ENCODE measurements at places on chromosomes 3 and 15.

- DNase-seq = peak; percentile 7
These were observed 406.1 kb downstream of the PLCL2 start for GRCh38 chr3:17290894-17291293.

DNA sequence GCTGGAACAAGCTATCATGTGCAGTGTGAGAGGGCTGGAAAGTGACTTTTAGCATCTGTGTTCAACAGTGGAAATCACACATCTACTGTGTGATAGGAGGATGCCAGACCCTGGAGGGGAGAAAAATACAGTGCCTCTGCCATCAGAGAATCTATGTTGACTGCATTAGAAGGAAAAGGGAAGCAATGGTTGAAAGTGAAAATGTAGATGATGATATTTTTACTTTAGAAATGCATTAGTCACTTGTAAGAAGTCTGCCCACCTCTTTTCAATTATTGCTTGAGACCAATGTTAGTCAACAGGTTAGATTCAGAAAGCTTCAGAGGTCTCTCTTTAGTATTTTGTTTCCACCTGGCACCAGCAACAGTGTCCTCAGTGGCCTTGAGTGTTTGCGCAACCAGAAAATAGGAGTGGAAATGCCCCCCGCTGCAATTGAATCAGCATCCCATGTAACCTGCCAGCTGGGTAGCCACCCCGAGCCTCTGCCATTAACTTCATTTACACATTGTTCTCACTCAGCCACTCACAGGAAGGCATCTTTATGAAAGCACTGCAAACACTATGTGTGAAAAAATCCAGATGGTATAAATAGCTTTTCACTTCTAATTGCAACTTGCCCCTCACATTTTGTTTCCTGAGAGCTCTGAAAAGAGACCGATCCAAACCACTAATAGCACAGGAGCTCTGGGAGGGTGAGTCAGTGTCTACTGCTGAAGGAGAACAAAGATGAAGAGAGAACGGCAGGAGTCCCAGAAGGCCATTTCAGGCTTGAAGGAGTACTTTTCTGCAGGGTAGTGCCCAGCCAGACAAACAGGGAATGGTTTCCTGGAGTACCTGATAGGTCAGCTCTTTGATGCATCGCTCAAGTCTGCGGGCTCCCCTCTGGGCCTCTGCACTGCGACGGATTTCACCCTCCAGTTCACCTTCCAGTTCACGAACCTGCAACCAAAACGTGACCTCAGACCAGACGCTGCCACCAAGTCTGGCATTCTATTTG lies 92.1 kb downstream of the HHLA2 start:
- DNase-seq = no peak

DNA sequence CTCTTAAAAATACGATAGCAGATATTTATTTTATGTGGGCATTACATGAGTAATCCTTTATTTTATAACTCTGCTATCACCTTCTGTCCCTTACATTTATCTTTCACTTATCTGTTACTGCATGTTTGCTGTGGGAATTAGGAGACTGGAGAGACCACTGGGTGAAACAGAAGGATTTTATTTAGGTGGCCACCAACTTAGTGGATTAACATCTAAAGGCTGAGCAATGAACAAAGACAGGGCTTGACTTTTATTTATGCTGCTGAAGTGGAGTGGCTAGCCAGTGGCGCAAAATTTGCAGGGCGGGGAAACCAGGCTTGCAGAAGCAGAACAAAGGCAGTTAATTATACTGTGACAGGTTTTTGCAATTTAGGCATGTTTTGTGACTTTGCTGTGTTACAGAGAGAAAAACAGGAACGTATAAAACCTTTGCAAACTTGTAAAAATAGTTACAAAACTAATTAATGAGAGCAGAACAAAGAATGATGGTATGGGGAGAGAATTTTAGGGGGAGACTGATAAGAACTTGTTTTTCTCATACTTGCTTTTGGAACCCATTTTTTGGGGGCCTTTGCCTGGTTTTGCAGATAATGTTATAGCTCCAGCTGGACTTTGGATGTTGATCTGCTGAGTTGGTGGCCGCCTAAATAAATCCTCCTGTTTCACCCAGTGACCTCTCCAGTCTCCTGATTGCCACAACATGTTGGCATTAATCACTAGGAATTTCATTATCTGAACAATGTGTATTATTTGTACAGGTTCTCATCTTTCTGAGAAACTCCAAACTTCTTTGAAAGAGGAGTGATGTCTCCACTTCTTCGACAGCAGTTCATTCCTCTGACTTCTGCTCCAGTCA lies 18.0 kb downstream of the KLHL24 start:
- peak; percentile 11 for DNase-seq

DNA sequence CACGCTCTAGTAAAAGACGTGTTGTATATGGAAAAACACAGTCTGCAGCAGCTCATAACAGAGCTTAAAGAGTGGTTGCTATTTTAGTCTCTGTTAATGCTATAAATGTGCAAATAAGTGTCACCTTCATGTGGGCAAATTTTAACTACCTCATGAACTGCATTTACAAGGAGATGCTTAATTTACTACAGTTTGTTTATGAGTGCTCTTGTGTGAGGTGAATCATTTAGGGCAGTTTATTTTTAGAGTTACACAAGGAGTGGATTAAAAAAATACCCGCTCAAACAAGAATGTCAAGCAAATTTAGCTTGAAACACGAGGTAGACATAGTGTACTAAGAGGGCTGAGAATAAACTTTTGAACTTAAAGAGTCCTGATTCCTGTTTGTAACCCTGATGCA lies 579.0 kb downstream of the MFSD1 start:
- no peak for DNase-seq

- no peak for DNase-seq
These were observed 275.6 kb downstream of the XXYLT1 start for GRCh38 chr3:194995334-194995733.

DNA sequence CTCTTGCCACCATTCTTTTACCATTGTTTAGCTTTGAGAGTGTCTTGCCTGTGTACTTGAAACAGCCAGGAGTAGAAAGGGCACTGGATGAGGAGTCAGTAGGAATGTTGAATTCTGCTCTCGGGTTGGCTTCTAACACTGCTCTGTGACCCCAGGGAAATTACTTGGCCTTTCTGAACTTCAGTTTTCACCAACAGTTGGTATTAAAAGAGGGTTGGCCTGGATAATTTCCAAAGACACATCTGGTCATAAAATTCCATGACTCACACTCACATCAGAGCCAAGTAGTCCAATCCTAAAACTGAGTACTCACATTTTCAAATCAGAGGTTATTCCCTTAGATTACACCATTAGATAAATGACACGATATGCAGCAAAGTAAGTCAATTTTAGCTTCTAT lies 141.6 kb downstream of the ECT2 start:
- DNase-seq = peak; percentile 39

- DNase-seq = no peak
These were observed 95.9 kb upstream of the ATP11B start for GRCh38 chr3:182697345-182697919.

- DNase-seq = peak; percentile 88
These were observed at the start of gene SNX33 for GRCh38 chr15:75647370-75648155. TSS of gene SNX33 (plus strand) at chr15:75647912. CDS start at chr15:75649103, 1,191 bp downstream.

- DNase-seq = no peak
These were observed 81.9 kb downstream of the CHL1 start for GRCh38 chr3:278300-279064.

- DNase-seq = peak; percentile 92
These were observed 31.8 kb upstream of the RYR3 start for GRCh38 chr15:33278816-33279612.

DNA sequence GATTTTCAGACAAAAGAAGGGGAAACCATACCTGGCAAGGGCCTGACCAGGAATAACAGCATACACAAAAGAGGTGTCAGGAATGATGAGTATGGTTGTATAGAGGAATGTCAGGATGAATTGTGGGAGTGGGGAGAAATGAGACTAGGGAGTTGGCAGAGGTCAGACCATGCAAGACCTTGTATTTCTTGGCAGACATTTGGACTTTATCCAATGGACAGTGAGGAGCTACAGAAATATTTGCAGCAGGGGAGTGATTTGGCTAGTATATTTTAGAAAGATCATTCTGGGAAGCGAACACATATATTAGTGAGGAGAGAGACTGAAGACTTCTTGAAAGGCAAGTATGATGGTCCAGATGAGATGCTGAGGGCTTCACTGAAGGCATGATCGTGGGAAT lies 25.4 kb upstream of the ALPK3 start:
- peak; percentile 6 for DNase-seq

GRCh38 chr3:15795651-15796308 lies 2.0 kb downstream of the ANKRD28 start:
- peak; percentile 76 for DNase-seq

GRCh38 chr3:24899901-24900603 lies 405.4 kb upstream of the THRB start:
- no peak for DNase-seq

DNA sequence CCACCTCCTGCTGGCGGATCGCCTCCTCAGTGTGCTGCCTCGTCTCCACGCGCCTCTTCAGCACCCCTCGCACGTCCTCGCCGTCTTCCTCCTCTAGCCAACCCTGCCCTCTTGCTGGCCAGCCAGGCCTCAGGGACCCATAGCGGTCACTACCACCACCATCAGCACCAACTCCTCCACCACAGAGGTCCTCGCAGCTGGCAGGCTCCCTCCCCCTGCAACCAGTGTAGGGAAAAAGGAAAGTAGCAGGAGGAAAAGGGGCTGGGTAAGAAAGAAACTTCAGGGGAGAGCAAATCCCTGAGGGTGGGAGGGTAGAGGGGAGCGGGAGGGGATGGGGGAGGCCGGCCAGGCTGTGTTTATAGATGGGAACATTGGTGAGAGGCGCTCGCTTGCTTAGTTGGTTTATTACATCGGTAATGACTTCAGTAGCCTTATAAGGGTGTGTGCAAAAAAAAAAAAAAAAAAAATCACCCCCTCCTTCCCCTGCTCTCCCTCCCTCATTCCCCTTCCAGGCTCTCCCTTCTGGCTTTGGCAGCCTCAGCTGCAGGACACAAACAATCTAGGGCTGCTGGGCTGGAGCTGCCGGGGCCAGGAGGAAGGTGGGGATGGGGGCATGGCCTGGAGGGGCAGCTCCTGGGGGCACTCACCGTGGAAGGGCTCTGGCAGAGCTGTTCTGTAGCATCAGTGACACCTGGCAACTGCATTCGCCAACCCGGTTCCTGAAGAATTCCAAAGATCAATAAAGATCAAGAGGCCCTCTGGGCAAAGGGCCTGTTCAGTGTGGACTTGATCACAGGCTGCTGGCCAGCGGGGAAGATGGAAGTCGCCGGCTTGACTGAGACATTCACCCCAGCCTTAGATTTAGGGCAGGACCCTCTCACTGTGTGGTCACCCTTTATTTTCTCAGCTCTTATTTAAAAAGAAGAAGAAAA lies 116.2 kb upstream of the HACD2 start:
- peak; percentile 56 for DNase-seq

DNA sequence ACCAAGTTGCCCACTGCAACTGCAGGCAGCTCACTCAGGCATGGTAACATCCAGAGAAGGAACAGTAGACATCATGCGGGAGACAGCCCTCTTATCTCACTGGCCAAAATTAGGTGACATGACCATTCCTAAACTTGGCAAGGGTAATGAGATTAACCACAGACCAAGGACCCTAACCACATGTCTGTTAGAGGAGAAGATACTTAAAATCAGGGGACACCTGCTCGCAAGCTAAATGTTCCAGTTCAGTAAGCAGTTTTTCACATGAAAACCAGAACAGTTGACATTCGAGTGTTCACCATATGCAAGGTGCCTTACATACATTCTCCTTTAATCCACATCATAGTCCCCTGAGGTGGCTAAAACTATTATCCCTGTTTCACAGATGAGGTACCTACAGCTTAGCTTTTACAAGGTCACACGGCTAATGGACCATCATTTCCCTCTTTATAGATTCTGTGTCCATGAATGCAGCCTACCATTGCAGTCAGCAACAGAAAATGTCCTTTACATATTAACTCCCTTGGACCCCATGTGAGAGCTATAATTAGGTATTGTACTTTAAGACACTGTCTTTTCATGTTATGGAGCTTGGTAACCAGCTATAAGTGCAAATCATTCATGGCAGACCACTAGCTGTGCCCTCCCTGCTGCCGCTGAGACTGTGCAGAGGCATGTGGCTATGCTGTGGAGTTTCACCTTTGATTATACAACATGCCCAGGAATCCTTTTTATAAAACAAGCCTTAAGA lies 154.1 kb downstream of the LIPC start:
- DNase-seq = no peak

Measured in fibroblast of skin of scalp (primary cell).